Mucosa of descending colon (tissue), 3 donors: ENCODE measurements at places on chromosomes 7 and 10. TPM values are rescaled to one million over a fixed set of nuclear protein-coding genes. Genes with fewer than 3 reads are reported as not detected.

Gene GRID2IP
- total RNA-seq, result 1.0 TPM

Gene UBE2D4
- 11.8 TPM for total RNA-seq

Gene FAM25A
- total RNA-seq, result not detected

Gene ECHDC3
- total RNA-seq, result 0.43 TPM

Gene NEUROG3
- total RNA-seq, result 0.35 TPM

Gene FOXK1
- total RNA-seq, result 30.1 TPM

Gene TCAF2
- 1.3 TPM for total RNA-seq

Gene MUC3A
- total RNA-seq, result 57.6 TPM

Gene TDRD1
- 1.7 TPM for total RNA-seq

Gene FGFR2
- 77.5 TPM for total RNA-seq

Gene LIPM
- not detected for total RNA-seq

Gene LRRC17
- 1.3 TPM for total RNA-seq

Gene ARHGEF5
- 54.7 TPM for total RNA-seq

Gene CALML5
- total RNA-seq, result not detected

Gene BAMBI
- 4.4 TPM for total RNA-seq

Gene ANKRD30A
- total RNA-seq, result not detected

Gene NUTM2A
- total RNA-seq, result 1.3 TPM

Gene SCIN
- total RNA-seq, result 25.1 TPM

Gene LIPF
- total RNA-seq, result not detected

Gene OPN4
- 0.20 TPM for total RNA-seq

Gene MPP7
- total RNA-seq, result 45.8 TPM

Gene OGDHL
- total RNA-seq, result 1.9 TPM

Gene PLEKHS1
- total RNA-seq, result 5.3 TPM

Gene ENO4
- total RNA-seq, result 0.31 TPM

Gene CDK5
- 12.4 TPM for total RNA-seq

Gene MSMB
- not detected for total RNA-seq

Gene SPACDR
- total RNA-seq, result 0.96 TPM

Gene FOXP2
- total RNA-seq, result 14.9 TPM

Gene FBXW4
- total RNA-seq, result 73.3 TPM

Gene GDF2
- not detected for total RNA-seq

Gene CYP3A4
- 5.4 TPM for total RNA-seq

Gene PIP
- not detected for total RNA-seq

Gene SAMD9L
- total RNA-seq, result 22.8 TPM

Gene CREB5
- total RNA-seq, result 0.61 TPM

Gene SPAG6
- total RNA-seq, result not detected

Gene RHBDD2
- 50.5 TPM for total RNA-seq

Gene PHKG1
- total RNA-seq, result 2.0 TPM

Gene FOXI2
- total RNA-seq, result not detected

Gene NRP1
- total RNA-seq, result 52.3 TPM

Gene PI4K2A
- 11.7 TPM for total RNA-seq
